Omental fat pad (tissue), 4 donors: ENCODE measurements at places on chromosomes 2 and 18. TPM values are rescaled to one million over a fixed set of nuclear protein-coding genes. Genes with fewer than 3 reads are reported as not detected.

- no peak for DNase-seq
Observed at GRCh38 chr2:33437815-33438214, 38.6 kb upstream of the RASGRP3 start.

- DNase-seq: no peak
Observed at GRCh38 chr2:47520825-47521665, 118.1 kb downstream of the MSH2 start.

DNA sequence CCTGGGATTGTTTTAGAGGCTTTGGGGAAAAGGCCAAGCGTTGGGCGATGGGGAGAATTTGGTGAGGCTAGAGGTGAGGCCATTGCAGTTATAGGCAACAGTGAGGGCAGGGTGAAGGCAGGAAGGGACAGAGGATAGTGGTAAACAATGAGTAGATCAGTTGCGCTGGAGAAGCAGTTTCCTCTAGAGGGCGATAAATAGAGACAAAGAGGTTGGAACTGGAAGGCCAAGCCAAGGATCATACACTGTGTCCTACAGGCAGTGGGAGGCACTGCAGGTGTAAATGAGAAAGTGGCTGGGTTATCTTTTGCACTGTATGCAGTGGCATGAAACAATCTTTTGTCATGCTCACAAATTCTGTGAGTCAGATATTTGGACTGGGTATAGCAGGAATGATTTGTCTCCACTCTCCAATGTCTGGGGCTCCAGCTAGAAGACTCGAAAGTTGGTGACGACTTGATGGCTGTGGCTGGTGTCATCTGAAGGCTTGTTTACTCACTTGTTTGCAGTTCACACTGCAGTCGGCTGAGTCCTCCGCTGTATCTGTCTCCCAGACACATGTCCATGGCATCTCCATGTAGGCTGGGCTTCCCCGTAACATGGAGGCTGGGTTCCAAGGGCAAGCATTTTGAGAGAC lies 82.1 kb downstream of the TNP1 start:
- DNase-seq: no peak

The GKN2 gene
- not detected for total RNA-seq

DNA sequence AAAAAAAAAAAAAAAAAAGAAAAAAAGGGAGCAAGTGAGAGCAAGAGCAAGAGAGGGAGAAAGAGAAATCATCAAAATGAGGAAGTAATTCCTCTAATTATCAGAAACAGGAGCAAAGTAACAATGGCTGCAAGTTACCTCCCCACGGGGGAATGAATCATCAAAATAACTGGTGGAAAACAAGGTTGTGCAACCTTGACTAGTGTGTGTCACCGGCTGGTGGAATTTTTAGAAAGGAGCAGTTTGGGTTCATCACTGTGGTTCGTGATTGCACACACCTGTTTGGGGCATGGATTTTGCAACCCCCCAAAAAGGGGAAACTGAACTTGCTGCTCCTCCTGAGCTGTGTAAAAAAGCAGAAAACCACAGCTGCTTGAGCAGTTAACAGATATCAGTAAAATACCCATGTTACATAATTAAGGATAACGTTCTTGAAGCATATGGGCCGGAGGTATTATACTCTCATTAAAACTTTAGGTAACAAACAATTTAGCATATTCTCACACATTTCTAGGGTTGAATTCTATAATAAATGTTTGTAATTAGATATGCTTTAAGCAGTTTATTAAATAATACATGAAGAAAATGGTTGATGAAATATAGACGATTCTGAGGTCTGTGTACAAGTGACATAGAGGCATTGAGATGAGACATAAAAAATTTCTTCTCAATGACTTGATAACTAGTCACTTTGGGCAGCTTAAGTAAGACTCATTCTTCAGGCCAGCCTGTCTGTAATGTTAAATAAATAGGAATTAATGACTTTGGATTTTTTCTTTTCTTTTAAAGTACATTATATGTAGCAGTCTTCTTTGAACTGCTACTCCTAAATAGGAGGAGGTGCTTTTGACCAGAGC lies 184.2 kb upstream of the ZEB2 start:
- DNase-seq: no peak

The GCC2 gene
- total RNA-seq: 23.7 TPM

The CD8A gene
- 2.5 TPM for total RNA-seq

DNA sequence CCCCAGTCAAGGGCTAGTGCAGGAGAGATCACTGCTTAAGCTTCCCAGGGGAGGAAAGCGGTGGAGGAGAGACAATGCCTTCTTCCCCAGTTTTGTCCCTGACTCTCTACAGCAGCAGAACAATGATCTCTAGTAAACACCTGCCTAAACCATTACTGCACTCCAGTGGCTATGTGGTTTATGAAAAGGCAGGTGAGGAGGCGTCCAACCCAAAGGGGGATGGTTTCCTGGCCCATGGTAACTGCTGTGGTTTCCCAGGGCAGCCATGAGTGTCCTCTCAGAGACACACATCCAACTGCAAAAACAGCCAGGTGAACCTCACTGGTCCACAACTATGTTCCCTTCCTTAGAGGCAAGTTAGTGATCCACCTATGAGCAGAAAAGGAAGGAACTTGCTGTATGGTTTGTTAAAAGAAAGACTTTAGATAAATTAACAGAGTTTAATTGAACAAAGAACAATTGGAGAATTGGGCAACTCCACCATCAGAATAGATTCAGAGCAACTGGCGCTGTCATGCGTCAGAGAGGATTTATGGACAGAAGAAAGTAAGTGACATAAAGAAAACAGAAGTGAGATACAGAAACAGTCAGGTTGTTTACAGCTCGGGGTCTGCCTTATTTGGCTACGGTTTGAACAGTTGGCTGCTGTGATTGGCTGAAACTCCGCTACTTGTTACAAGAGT lies 4.8 kb upstream of the TTC39C start:
- no peak for DNase-seq

- no peak for DNase-seq
Observed at GRCh38 chr18:23223641-23224040, 88.4 kb downstream of the CABLES1 start.

DNA sequence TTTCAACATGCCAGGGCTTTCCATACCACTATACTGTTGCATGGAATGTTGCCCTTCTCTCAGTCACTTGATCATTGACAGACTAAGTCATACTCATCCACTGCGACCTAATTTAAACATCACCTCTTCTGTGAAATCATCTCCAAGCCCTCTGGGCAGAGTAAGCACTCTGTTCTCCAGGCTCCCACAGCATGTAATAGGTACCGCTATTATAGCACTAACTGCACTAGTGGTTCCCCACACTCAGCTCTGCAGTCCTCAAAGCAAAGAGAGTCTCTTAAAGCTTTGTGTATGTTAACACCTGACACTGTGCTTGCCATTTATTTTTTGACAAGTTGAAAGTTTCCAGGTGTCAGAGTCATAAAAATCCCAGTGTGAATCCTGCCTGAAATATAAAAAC lies 947.2 kb downstream of the ERBB4 start:
- DNase-seq: no peak

GRCh38 chr2:54904836-54905235 lies 145.4 kb downstream of the RTN4 start:
- no peak for DNase-seq

GRCh38 chr2:162217598-162217997 lies 25.6 kb downstream of the FAP start:
- no peak for DNase-seq

- no peak for DNase-seq
Observed at GRCh38 chr18:63975628-63976027, 5.7 kb downstream of the SERPINB8 start.

The HOXD12 gene
- total RNA-seq: not detected

- DNase-seq: no peak
Observed at GRCh38 chr2:218284106-218284811, 8.0 kb downstream of the TMBIM1 start.

The FZD7 gene
- 11.0 TPM for total RNA-seq

- no peak for DNase-seq
Observed at GRCh38 chr18:70469916-70470315, 181.1 kb downstream of the SOCS6 start.

- DNase-seq: no peak
Observed at GRCh38 chr18:46810481-46811000, 53.7 kb upstream of the ST8SIA5 start.

The GKN1 gene
- total RNA-seq: not detected

DNA sequence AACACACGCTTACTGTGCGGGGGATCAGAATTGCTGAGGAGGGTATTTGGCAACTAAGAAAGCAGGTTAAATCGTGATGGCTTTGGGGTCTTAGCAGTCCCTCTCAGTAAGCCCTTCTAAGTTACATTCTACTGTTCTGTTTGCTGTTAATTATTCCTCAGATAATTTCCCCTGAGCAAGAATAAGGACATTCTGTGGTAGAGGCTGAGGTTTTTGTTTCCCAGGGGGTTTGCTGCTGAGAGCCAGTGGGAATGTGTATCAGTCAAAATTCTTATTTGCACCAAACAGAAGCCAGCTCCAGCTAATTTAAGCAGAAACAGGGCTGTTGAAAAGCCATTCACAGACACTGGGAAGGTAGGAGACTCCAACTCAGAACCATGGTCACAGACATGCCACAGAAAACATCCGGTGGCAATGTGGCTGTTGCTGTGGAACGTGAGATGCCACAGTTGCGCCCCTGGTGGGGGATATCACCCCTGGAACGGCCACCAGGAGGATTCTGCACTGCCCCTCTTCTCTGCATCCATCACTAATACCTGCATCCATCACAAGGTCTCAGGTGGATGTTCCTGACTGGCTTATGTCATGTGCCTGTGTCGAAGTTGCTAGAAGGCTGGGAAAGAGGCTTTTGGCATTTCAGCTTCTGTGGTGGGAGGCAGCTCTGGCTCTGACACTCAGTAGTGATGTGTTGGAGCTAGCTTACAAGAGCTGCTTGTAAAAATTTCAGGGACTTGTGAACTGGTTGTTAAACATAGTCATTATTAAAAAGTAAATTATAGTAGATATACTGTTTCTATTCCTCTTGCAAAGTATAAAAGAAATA lies 23.2 kb downstream of the SLC4A3 start:
- DNase-seq: no peak

The CCDC102B gene
- 15.3 TPM for total RNA-seq

The NEUROD1 gene
- not detected for total RNA-seq

DNA sequence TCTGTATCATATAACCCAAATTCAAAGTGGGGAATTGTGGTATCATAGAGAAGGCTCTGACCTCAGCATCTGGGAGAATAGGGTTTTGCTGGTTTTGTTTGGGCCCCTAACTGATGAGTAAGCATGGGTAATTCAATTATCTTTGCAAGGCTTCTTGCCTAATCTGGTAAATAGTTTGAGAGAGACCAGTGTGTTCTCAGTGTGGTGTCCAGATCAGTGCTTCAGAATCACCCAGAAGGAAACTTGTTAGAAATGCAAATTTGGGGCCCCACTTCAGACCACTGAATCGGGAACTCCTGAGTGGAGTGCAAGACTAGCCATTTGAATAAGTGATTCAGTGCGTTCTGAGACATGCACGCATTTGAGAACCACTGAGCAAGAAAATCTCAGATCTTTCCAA lies 282.7 kb downstream of the EPHA4 start:
- no peak for DNase-seq

The CHST10 gene
- total RNA-seq: 7.2 TPM
